ENCODE measurements at places on chromosomes 6 and 20. TPM values are rescaled to one million over a fixed set of nuclear protein-coding genes. Genes with fewer than 3 reads are reported as not detected.

GSTA1 gene
- 2.2 TPM for total RNA-seq

C20orf202 gene
- total RNA-seq = not detected

DAAM2 gene
- total RNA-seq = 0.32 TPM

CRIP3 gene
- not detected for total RNA-seq

FOXS1 gene
- total RNA-seq = 0.07 TPM

TBC1D32 gene
- 3.1 TPM for total RNA-seq

TEAD3 gene
- 9.2 TPM for total RNA-seq

B3GAT2 gene
- not detected for total RNA-seq

FRS3 gene
- total RNA-seq = not detected

DNMT3B gene
- total RNA-seq = 6.6 TPM

SLC16A10 gene
- 0.40 TPM for total RNA-seq

MYH7B gene
- total RNA-seq = not detected

FKBP1C gene
- total RNA-seq = not detected

FAXC gene
- total RNA-seq = 22.3 TPM

ROS1 gene
- total RNA-seq = 0.76 TPM

HTR1E gene
- total RNA-seq = not detected

CCDC170 gene
- total RNA-seq = not detected

DNA sequence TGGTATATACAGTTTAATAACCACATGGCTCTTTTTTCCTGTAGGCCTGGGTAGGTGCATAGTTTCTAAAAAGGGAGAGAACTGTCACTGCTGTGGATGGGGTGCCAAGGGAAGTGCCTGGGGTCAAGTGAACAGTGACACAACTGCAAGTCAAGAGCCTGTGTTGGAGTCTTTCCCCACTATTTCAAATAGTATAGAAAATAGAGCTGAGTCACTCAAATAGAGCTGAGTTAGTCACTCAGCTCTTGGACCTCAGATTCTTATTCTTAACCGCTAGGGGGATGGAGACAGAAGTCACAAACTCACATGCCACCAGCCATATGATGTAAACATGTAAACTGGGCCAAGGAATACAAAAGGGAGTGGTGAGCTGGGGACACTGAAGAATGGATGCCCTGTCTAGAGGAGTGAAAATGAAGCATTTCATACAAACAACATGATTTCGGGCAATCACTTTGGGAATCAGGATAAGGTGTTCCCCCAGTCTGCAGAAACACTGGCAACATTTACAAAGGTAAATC is 2.1 kb downstream of the NQO2 start:
- peak; percentile 24 for DNase-seq

DNA sequence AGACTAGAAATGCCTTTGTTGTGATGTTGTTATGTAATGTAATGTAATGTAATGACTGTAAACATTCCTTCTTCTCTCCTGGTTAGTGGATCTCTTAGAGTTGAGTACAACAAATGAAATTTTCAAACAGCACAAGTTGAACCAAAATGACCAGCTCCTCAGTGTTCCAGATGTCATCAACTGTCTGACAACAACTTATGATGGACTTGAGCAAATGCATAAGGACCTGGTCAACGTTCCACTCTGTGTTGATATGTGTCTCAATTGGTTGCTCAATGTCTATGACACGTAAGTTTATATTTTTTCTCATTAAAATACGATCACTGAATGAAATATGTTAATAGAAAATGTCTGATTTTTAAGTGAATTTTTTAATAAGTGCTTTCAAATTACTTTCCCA is 496.7 kb downstream of the UTRN start:
- DNase-seq = no peak

DNA sequence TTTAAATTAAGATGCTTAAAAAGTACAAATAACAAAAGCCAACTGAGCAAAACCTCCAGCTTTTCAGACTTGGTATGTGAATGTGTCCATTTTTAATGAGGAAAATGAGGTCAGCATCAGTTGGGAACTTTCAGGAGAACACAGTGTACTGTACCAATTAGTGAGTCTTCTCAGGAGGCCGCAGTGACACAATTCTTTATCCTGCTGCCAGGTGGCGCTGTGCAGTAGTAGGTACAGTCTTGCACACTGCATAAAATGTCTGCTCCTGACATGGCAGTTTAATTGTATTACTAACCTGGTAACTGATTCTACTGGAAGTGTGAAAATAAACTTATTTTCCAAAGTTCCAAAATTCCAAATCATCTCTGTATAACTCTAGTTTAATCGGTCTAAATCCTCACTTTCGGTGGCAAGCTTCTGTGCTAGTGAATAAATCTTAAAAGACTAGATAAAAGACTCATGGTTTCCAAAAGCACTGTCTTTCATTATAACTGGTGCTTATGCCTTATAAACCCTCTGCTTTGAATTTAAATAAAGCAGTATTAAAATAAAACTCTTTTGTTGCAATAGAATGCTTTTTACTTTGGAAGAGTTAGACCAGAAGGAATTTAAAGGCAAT is 214.8 kb upstream of the MMS22L start:
- peak; percentile 50 for DNase-seq

DNA sequence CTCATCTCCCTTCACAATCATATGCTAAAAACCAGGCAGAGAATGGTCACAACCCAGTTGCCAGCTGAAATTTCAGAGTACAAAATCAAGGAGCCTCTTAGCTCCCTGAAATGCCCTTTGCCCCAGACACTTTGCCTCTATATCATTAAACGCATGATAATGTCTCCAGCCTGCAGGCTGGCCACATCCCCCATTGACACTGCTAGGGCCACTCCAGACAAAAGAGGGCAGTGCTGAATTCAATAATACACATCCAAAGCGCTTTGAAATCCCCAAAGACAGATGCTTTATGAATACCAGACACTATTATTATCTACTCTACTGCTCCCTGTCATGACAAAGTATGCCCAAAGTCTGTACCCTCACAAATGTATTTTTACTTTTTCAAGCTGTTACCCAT is 348.3 kb upstream of the POU3F2 start:
- DNase-seq = no peak

GRCh38 chr6:77368660-77369313 is 94.5 kb downstream of the HTR1B start:
- DNase-seq = no peak

GRCh38 chr20:16548068-16548672 is 25.1 kb downstream of the KIF16B start:
- DNase-seq = no peak

GRCh38 chr6:116102873-116103272 is 2.2 kb downstream of the NT5DC1 start:
- no peak for DNase-seq

DNA sequence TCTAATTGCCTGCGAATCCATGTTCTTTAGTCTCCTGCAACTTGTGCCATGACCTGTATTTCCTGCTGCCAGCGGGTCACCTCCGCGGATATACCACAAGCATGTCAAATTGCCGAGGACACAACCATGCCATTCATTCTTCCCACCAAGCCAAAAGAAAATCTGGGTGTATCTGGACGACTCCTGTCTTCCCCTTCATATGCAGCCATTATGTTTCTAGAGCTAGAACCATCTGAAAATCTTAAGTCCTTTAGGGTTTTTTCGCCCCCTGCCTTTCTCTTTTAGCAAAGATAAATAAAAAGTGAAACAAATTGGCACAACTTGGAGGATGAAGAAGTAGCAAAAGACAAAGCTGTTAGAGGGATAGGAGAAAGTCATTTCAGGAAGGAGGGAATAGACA is 242.6 kb downstream of the ARID1B start:
- DNase-seq = no peak

DNA sequence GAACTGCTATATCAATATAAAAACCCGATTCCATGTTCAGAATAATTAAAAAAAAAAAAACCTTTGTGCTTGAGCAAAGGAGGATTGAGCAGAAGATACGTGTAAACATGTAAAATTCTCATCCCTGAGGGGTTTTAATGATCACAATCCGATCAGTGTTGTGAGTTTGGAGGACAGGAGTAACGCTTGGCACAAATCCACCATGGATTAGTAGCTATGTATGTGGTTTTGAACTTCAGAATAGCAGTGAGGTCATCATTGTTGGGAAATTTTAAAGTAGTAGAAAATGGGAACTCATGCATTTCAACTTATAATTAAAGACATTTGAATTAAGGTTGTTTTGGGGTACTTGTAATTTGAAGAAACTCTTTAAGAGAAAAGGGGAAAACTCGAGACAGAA is 203.2 kb downstream of the RPS12 start:
- DNase-seq = peak; percentile 16

DNA sequence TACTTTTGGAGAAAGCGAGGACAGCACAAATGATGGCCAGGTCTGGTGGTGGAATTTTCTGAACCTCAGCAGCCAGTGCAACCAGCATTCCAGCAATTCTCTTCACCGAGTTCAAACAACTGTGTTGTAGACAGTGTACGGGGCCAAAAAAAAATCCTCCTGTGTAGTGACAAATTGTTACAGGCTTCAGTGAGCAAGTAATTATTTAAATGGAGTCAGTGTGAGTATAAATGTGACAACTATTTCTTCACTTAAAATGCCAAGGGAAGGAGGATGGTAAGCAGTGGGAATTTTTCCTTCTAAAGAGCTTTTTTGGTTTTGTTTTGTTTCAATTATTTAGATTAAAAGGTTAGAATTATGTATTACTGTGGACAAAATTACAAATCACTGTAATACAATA is 154.1 kb downstream of the TMEM242 start:
- DNase-seq = no peak

- DNase-seq = peak; percentile 9
These were observed 471.2 kb downstream of the PKHD1 start for GRCh38 chr6:51616243-51616642.

DNA sequence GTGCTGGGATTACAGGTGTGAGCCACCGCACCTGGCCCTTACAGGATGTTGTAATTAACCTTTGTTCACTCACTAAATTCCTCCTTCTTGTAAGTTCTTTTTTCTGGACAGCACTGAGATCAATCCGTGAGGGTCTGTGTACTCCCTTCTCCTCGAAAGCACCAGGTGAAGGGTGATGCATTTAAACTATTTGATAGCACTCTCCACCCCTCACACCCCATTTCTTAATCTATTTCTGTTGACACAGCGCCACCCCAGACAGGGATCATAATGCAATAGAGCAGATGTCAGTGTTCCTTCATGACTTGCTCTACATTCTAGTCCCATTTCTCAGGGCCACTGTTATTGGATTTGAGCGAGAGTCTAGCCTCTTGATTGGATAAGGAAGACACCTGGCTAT is 46.3 kb downstream of the PPP1R14C start:
- no peak for DNase-seq

- DNase-seq = no peak
These were observed 5.6 kb downstream of the DUSP15 start for GRCh38 chr20:31864521-31865400.

DNA sequence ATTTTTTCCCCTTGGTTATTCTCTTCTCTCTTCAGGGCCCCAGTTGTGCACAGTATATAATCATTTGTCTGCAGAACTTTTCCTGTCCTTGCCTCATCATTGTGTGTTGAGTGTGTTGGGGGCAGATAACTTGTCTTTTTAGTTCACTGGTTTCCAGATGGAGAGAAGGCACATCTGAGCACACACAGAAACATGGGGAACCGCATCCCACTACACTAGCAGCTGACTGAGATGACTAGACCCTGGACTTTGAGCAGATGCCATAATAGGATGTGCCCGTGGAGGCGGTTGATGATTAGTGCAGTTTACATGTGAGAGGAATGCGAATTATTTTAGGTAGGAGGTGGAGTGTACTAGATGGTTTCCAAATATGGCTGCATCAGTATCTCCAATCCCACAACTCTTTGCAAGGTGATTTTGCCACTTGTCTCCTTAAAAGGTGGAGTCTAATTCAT is 26.5 kb upstream of the SH3BGRL2 start:
- DNase-seq = no peak

GRCh38 chr6:46985943-46986342 is 56.2 kb downstream of the ADGRF1 start:
- peak; percentile 34 for DNase-seq

GRCh38 chr6:166996406-166996805 is 2.8 kb upstream of the CEP43 start:
- DNase-seq = no peak

DNA sequence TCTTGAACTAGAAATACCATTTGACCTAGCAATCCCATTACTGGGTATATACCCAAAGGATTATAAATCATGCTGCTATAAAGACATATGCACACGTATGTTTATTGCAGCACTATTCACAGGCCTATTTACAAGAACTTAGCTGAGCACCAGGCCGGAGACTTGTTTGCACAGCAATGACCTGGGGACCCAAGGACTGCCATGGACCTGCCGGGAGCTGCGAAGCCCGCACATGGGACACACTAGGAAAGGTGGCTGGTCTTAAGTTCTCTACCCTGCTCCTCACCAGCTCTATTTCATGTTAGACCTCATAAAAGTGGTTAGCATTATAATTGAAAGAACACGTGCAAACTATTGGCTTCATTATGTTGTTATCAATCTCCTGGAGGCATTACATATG is 70.4 kb upstream of the CST7 start:
- no peak for DNase-seq

- DNase-seq = peak; percentile 47
These were observed 24.1 kb upstream of the ARFGEF2 start for GRCh38 chr20:48897305-48898010.

DNA sequence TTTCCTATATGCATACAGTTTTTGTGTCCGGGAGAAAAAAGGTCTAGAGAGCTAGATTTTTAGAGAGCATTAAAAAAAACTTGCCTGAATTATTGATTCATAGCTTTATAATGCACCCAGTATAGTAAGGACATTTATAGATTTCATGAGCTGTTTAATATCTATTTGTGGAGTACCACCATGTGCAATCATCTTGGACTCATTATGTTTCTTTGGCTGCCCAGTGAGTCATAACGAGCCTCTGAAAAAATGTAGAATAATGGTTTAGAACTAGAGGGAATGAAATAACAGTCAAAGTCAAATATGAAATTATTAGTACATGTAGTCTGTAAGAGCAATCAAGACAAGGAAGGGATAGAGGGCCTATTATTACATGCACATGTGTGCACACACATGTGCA is 350.0 kb downstream of the CD83 start:
- peak; percentile 28 for DNase-seq

GRCh38 chr6:107624050-107624449 is 134.1 kb downstream of the SOBP start:
- DNase-seq = no peak

- DNase-seq = peak; percentile 94
These were observed 312.5 kb upstream of the PLCB4 start for GRCh38 chr20:8756410-8756809.

DNA sequence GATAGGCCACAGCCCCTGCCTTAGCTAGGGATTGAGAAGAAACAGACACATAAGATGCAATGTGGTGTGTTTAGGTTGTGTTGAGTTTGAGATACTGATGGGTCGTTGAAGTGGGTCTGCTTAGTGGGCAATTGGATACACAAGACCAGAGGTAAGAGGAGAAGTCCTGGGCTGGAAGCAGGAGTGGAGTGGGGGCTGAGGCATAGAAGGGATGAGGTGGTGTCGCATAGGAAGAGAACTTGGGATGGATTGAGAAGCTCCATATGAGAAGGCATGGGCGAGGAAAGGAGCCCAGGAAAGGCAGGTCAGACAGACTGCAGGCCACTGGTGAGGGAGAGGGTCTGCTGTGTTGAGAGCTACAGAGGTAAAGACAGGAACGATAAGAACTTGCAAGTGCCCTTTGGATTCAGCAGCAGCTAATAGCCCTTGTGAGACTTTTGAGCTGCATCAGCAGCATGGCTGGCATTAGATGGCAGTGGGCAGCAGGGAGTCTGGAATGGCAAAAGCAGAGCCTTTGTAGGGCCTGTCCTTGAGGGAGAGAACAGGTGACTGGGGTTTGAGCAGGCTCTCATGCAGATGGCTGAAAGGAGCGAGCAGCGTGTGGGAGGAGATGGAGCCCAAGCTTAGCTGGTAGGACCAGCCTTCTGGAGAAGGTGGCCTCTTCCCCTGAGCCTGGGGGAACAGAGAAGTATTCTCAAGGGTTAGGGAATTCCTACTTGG is 33.2 kb downstream of the PLCG1 start:
- DNase-seq = no peak

- peak; percentile 26 for DNase-seq
These were observed 92.1 kb upstream of the SPTLC3 start for GRCh38 chr20:12916699-12917098.

Measured in MG63 (cell line).